Fibroblast of lung (primary cell): ENCODE measurements at places on chromosomes 12 and 14.

DNA sequence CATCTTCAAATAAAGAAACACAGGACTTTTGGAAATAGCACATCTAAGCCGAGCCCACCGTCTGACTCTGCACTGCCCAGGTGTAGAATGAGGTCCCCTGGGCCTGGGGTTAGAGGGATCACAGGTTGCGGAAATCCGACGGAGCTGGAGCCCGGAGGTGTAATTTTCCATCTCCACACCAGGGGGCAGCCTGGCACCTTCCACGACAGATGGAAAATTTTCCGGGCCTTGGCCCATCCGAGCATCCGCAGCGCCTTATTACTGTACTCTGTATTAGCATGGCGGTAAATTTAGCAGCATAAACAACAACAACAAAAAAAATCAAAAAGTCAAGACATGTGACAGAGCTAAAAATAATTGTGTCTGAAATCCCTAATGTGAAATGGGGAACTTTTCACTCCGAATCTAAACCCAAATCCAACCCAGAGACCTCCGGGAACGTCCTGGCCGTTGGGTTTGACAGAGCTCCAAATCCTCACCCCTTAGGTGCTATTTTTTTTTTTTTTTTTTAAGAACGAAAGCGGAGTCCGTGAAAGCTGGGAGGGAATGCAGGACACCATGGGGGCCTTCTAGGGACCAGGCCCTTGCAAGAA, 93.9 kb downstream of the KSR2 start:
- no peaks in the 10 kb centered on the region for H3K36me3 ChIP-seq
- H3K27me3 ChIP-seq, result no peaks in the 10 kb centered on the region
- no peaks in the 10 kb centered on the region for H3K4me1 ChIP-seq
- no peak overlapping the region for H3K4me3 ChIP-seq

DNA sequence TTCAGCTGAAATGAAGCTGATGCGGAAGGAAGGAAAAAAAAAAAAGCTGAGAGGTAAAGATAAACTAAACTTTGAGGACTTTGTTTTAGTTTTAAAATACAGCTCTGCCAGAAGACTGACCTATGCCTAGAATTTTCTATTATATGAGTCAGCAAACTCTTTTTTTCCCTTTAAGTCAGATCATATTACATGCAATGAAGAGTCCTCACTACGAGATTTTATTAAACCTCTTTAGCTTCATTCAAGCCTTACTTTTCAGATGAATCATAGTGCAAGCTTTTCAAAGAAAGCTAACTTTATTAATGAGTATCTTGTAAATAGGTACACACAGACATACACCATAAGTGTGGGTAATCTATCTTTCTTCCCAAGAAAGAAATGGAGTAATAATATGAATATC, 57.8 kb upstream of the FSCB start:
- H3K36me3 ChIP-seq, result no peaks in the 10 kb centered on the region
- H3K4me3 ChIP-seq, result no peak overlapping the region
- H3K27ac ChIP-seq, result no peak overlapping the region
- DNase-seq, result peak; percentile 30
- no peaks in the 10 kb centered on the region for H3K4me1 ChIP-seq

- no peaks in the 10 kb centered on the region for H3K27me3 ChIP-seq
- H3K4me1 ChIP-seq, result no peaks in the 10 kb centered on the region
- no peak for DNase-seq
- no peak overlapping the region for H3K27ac ChIP-seq
These were observed 477.8 kb upstream of the SEL1L start for GRCh38 chr14:82011460-82011859.

DNA sequence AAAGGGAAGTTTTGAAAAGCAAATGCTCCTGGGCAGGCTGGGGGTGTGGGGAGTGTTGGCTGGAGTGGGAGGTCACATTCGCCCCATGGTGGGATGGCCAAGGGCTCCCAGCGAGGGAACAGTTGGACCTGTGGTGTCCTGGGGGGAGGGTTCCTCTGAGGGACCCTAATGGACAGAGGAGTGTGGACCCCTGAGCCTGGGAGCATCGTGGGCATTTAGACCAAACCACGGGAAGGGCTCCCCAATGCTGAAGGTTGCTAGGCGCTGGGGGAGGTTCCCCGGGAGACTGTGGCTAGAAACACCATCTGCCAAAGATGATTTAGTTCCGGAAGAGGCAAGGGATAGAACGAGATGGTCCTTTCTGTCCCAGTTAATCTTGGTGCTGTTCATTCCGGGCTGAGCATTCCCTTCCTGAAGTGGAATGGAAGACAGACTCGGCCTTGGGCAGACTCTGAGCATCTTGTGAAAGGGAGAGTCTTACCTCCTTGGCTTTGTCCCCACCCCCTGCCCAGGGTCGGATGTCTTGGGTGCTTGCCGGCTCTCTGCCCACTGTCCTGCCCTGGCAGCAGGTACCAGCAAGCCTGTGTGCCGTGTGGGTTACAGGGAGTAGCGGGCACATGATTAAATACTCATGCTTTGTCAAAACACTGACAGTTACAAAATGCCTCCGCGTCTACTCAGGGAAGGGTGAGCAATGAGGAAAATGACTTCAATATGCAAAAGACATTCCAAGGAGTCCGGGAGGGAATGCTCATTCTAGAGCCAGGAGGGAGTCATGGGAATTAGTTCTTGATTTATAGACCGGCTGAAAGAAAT, 215.9 kb downstream of the CACNA1C start:
- H3K4me1 ChIP-seq, result peaks cover 55% of the 10 kb centered on the region
- DNase-seq, result peak; percentile 12
- no peaks in the 10 kb centered on the region for H3K27me3 ChIP-seq
- peak overlapping the region; percentile 80 for H3K27ac ChIP-seq
- H3K36me3 ChIP-seq, result no peaks in the 10 kb centered on the region

DNA sequence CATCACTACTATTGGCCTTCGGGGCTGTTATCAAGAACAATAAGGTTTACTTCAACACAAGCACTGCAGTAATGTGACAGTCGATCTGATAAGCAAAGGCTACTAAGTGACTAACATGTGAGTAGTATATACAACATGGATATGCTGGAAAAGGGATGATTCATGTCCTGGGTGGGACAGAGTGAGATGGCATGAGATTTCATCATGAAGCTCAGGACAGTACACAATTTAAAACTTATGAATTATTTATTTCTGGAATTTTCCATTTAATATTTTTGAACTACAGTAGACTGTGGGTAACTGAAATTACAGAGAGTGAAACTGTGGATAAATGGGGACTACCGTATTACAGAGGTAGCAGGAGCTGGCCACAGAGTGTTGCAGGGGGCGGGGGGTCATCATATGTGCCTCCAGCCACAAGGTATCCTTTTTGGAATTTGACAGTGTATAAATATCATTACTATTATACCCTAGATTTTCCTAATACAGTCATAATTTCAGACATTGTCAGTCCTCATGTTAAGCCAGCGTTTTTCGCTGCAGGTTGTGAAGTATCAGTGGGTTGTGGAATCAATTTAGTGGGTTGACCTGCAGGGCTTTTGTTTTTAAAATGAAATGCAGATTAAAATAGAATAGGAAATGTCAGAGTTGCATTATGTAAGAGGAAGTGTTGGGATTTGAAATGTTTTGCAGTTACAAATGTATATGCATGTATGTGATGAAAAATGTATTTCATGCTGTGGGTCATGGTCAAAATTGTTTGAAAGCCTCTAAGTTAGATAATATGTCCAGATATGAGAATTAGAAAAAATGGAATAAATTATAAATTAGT, 148.0 kb upstream of the NUDT4 start:
- no peaks in the 10 kb centered on the region for H3K27me3 ChIP-seq
- H3K36me3 ChIP-seq, result no peaks in the 10 kb centered on the region
- peak; percentile 92 for DNase-seq
- peaks cover 6% of the 10 kb centered on the region for H3K4me1 ChIP-seq
- peak overlapping the region; percentile 66 for H3K27ac ChIP-seq

DNA sequence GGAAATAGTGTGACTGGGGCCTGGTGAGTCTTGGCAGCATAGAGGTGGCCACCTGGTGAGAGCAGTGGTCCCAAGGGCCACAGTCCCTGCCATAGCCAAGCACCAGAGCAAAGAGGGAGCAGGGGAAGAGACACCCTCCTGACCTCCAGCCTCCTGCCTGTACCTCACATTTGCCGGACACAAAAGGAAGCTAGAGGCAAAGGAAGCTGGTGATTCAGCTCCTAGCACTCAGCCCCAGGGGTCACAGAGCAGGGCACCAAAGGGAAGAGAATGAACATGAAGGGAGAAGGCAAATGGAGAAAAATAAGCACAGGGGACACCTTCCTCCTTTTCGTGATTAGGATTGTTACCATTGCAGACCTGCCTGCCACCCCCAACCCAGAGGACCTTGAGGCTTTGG, 216.8 kb downstream of the ZFP36L1 start:
- peaks cover 33% of the 10 kb centered on the region for H3K4me1 ChIP-seq
- H3K27ac ChIP-seq, result peak overlapping the region; percentile 92
- H3K4me3 ChIP-seq, result no peak overlapping the region

DNA sequence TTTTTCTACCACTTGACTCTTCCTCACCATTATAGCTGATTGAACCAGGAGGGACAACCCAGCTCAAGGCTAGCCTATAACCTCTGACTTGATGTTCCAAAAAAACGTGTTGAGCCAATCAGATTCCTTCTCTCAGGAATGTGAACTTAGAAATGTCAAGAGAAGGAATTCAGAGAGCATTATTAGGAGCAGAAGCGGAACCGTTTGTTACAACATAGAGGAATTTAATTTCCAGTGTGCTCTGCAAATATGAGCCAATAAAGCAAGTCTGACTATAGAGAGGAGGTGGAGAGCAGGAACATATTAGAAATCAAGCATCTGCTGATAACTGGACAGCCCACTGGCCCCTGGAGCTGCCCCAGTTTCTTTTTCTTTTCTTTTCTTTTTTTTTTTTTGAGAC, 15.3 kb upstream of the PELI2 start:
- no peaks in the 10 kb centered on the region for H3K4me1 ChIP-seq
- DNase-seq, result peak; percentile 17
- H3K27ac ChIP-seq, result no peak overlapping the region

GRCh38 chr12:70815971-70816391, 104.6 kb downstream of the PTPRR start:
- no peaks in the 10 kb centered on the region for H3K36me3 ChIP-seq
- H3K27me3 ChIP-seq, result no peaks in the 10 kb centered on the region
- no peak overlapping the region for H3K4me3 ChIP-seq
- no peak overlapping the region for H3K27ac ChIP-seq
- DNase-seq, result no peak

DNA sequence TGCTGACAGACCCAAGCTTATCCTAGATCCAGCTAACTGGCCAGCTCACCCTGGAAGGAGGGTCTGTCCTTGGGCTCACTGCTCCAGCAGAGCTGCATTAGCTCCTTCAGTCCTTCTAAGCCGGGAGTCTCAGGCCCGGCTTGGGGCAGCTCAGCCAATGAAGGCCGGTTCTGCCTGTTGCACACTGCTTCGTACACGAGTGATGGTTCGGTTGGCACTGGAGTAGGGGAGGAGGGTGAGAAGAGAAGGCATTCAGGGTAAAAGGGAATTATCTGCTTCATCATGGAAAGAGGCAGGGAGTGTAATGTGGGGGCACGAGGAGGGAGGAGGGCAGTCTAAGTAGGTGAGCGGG, 2.0 kb downstream of the RIPK3 start:
- peaks cover 41% of the 10 kb centered on the region for H3K27me3 ChIP-seq
- H3K4me3 ChIP-seq, result no peak overlapping the region
- H3K36me3 ChIP-seq, result no peaks in the 10 kb centered on the region
